Body of pancreas (tissue), 4 donors: ENCODE measurements at places on chromosomes 11 and 22. TPM values are rescaled to one million over a fixed set of nuclear protein-coding genes. Genes with fewer than 3 reads are reported as not detected.
A peak's percentile ranks its signal among the peaks of the same experiment; 100 is the strongest.

DNA sequence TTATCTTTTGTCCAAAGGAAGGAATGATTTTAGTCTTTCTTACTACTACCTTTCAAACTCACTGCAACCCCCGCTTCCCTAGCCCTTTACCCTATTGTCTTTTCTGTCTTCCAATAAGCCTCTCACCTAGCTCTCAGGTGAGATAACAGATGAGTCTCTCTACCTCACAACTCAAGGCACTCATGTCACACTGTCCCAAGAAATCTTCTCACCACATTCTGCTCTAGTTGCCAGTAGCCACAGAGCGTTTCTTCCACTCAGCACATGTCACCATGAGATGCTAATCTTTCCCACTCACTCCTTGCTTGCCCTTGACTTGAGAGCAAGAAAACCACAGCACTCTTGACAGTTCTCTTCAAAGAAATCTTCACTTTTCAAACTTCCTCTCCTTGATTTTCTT is 32.7 kb upstream of the TMEM41B start:
- no peak for DNase-seq
- H3K27ac ChIP-seq: no peak overlapping the region

The LRP5 gene
- total RNA-seq: 43.3 TPM

The RAB36 gene
- 1.3 TPM for total RNA-seq

DNA sequence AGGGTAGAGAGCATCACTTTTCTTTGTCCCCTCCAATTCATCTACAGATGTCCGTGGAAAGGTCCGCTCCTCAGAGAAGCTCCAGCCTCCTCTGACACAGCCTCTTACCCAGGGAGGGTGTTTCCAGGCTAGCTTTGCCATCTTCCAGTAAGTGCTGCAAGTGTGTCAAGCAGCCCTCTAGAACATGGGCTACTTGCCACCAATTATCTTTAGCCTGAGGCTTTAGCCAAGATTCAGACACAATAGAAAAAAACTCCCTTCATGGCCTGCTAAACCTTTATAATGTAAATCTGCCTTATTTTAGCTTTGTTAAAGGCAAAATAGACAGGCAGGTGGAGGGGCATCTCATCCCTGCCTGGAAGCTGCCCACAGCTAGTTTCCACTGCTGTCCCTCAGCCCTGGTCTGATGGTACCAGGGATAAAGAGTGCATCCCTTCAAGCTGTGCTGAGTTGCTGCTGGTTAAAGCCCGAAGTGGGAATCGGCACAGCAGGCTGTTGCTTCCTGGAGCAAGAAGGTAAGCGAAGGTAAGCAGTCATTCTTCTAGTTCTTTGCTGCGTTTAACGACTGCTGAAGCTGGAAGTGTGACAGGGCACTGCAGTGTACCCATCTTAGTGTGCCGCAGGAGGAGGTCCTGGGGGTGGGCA is 190.1 kb upstream of the E2F8 start:
- H3K27ac ChIP-seq: no peak overlapping the region
- no peaks in the 10 kb centered on the region for H3K36me3 ChIP-seq
- peaks cover 31% of the 10 kb centered on the region for H3K4me1 ChIP-seq
- H3K4me3 ChIP-seq: no peak overlapping the region

DNA sequence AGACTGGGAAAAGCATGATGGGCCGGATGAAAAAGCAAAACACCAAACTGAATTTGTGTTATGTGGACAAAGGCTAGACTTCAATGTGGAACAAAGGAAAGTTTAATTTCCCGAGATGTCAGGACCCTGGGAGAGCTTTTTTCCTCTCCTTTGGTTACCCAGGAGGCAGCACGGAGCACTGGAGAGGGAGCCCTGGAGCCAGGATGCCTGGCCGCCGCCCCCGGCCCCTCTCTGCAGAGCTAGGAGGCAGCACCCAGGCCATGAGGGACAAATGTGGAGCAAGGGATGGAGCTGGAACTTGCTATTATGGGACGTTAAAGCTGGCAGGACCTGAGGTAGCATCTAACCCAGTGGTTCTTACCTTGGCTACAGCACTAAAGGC is 108.9 kb downstream of the MORC2 start:
- no peaks in the 10 kb centered on the region for H3K36me3 ChIP-seq
- no peak for DNase-seq
- no peaks in the 10 kb centered on the region for H3K4me1 ChIP-seq
- no peak overlapping the region for H3K27ac ChIP-seq

DNA sequence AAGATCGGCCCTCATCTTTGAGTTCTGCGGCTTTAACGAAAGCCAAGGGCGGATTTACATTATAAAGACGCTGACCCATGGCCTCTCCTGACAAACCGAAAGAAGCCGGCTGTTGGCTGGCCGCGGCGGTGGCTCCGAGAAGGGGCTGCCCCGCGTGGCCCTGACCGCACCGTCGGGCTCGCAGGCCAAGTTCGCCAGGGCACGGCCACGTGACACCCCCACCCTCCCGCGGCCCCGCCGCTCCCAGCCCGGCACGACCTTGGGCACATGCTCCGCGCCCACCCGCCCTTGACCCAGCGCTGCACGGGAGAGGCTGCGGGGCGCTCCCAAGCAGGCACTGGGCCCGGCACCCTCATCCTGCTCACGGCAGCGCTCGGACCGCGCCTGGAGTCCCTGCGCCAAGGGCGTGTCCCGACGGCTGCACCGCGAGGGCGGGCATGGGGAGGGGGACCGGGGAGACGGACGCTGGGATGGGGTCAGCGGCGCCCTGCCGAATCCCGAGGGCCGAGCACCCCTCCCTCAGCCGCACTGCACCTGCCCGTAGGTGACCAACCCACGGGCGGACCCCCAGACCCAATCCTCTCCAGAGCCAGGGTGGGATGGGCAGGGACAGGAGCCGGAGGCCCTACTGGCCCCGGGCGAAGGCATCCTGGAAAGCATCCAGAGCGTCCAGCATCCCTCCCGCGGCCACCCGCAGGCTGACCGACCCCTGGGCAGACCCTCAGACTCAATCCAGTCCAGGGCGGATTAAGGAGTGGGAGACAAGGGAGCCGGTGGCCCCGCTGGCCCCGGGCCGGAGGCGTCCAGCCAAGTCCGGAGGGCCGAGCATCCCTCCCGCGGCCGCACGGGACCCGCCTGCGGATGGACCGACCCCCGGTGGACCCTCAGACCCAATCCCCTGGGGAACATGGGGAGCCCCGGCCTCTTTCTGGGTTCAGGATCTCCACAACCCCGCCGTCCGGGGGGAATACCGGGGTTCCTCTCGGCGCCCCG is 759 bp downstream of the CPT1A start:
- H3K4me3 ChIP-seq: peak overlapping the region; percentile 5
- no peaks in the 10 kb centered on the region for H3K36me3 ChIP-seq
- peak; percentile 62 for DNase-seq
- H3K4me1 ChIP-seq: peaks cover 69% of the 10 kb centered on the region
- no peaks in the 10 kb centered on the region for H3K27me3 ChIP-seq

- no peak for DNase-seq
- H3K4me3 ChIP-seq: no peak overlapping the region
- no peak overlapping the region for H3K27ac ChIP-seq
- peaks cover 11% of the 10 kb centered on the region for H3K4me1 ChIP-seq
- peaks cover 47% of the 10 kb centered on the region for H3K36me3 ChIP-seq
Measured at GRCh38 chr22:24087071-24087795, 76.1 kb downstream of the CABIN1 start.

DNA sequence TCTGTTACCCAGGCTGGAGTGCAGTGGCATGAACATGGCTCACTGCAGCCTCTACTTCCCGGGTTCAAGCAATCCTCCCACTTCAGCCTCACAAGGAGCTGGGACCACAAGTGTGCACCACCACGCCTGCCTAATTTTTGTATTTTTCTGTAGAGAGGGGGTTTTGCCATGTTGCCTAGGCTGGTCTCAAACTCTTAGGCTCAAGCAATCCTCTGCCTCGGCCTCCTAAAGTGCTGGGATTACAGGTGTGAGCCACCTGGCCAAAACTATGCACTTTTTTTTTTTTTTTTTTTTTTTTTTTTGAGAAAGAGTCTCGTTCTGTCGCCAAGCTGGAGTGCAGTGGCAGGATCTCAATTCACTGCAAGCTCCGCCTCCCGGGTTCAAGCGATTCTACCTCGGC is 12.4 kb upstream of the CLDN5 start:
- no peak overlapping the region for H3K27ac ChIP-seq
- H3K27me3 ChIP-seq: no peaks in the 10 kb centered on the region
- no peaks in the 10 kb centered on the region for H3K4me1 ChIP-seq
- DNase-seq: no peak

The MUC2 gene
- not detected for total RNA-seq

- no peaks in the 10 kb centered on the region for H3K36me3 ChIP-seq
- no peak overlapping the region for H3K4me3 ChIP-seq
- H3K4me1 ChIP-seq: no peaks in the 10 kb centered on the region
- no peak overlapping the region for H3K27ac ChIP-seq
Measured at GRCh38 chr11:22304337-22304961, 33.7 kb upstream of the SLC17A6 start.

- no peaks in the 10 kb centered on the region for H3K27me3 ChIP-seq
- H3K4me3 ChIP-seq: no peak overlapping the region
- no peak overlapping the region for H3K27ac ChIP-seq
- H3K4me1 ChIP-seq: peaks cover 17% of the 10 kb centered on the region
- no peaks in the 10 kb centered on the region for H3K36me3 ChIP-seq
Measured at GRCh38 chr11:76135491-76135890, 70.8 kb downstream of the WNT11 start.

DNA sequence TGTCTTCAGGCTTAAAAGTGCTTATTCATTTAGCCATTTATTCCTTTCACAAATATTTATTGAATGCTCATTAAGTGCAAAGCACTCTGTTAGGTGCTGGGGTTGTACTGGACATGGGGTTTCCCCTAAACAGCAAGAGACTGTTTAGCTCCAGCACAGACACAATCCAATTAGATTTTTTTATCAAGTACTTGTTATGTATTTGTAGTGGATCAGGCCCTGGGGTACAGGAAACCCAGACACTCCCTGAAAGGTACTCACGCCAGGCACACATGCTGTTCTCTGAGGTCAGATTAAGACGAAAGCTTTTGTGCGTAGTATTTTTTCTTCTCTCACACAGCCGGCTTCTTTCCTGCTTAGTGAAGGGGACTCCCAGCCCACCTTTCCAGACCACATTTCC is 218.1 kb upstream of the PLET1 start:
- H3K27me3 ChIP-seq: no peaks in the 10 kb centered on the region
- no peaks in the 10 kb centered on the region for H3K4me1 ChIP-seq
- DNase-seq: no peak

DNA sequence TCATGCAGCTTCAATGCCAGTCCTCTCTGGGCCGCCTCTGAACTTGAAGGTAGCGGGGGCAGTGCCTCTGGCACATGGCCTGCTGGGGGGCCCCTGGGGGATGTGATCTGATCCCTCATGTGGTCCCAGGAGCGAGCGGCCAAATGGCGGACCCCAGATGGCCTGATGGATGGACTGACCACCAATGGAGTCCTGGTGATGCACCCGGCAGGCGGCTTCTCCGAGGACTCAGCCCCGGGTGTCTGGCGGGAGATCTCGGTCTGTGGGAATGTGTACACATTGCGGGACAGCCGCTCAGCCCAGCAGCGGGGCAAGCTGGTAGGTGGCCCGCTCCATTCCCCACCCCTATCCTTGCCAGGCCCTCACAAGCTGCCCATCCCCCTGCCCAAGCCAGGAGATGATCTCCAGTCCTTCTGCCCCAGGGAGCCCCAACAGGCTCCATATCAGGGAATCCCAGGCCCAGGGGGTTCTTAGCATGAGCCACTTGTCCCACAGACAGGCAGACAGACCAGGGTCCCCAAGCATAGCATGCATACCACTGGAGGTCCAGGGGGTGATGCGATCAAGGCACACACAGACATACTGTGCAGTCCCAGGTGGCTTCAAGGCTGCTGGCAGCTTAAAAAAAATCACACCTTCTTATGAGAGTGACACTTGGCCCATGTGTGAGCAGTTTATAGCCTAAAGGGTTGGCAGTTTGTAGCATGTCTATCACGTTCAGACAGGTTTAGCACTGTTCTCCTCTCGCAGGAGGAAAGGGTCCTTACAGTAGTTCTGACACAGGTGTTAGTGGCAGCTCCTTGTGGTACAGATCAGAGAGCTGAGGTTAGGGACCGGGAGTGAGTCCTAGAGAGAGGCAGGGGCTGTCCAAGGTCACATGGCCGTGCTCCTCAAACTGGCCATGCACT is 6.4 kb upstream of the DPP3 start:
- no peaks in the 10 kb centered on the region for H3K36me3 ChIP-seq
- no peaks in the 10 kb centered on the region for H3K27me3 ChIP-seq
- H3K4me3 ChIP-seq: no peak overlapping the region

The NPAS4 gene
- total RNA-seq: not detected

DNA sequence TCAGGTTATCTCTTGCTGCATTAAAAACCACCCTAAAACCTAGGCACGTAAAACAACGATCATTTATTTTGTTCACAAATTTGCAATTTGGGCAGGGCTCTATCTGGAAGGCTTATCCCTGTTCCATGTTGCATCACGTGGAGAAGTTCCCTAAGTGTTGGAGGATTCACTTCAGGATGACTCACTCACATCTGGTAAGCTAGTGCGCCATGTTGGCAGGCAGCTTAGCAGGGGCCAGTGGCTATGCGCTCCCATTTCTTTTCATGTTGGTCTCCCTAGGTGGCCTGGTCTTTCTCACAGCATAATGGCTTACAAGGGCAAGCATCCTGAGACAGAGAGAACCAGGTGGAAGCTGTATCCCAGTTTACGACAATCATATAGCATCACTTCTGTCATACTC is 226.8 kb downstream of the BLID start:
- no peak for DNase-seq
- no peaks in the 10 kb centered on the region for H3K36me3 ChIP-seq
- H3K4me3 ChIP-seq: no peak overlapping the region
- no peaks in the 10 kb centered on the region for H3K27me3 ChIP-seq

- H3K36me3 ChIP-seq: no peaks in the 10 kb centered on the region
- no peak overlapping the region for H3K4me3 ChIP-seq
- DNase-seq: no peak
- no peaks in the 10 kb centered on the region for H3K27me3 ChIP-seq
- no peak overlapping the region for H3K27ac ChIP-seq
- peaks cover 24% of the 10 kb centered on the region for H3K4me1 ChIP-seq
Measured at GRCh38 chr11:35683728-35684339, 21.3 kb downstream of the TRIM44 start.

The NCF4 gene
- 6.0 TPM for total RNA-seq

The SPINDOC gene
- total RNA-seq: 3.6 TPM

DNA sequence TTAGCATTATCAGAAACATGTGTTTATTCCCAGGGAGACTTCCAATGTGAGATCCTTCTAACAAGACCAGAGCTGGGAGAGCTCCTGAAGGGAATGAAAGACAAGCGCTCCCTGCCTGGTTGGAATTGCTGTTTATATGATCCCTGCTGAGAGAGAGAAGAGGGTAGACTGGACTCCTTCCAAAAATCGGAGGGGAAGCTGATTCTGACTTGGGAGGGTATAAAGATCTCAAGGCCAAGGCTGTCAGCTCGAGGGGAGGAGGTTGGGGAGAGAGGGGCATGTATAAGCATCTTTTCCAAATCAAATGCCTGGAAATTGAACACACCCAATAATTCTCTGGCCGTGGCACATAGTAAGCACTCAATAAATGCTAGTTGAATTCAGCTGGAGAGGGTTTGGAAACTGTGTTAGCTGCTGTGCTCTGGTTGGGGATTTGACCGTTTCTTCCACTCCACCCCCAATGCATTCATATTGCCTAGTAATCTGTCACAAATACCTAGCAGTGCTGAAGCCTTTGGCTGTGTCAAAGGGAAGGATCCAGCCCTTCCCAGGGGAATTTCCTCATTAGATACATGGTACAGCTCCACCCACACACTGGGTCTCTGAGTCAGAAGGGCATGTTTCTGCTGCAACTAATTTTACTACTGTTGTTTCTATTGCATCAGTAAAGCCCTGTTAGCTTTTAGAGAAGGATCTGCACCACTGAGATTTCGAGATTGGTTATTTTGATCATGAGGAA is 61.5 kb downstream of the CACNG2 start:
- H3K27me3 ChIP-seq: no peaks in the 10 kb centered on the region
- no peaks in the 10 kb centered on the region for H3K4me1 ChIP-seq
- no peak overlapping the region for H3K4me3 ChIP-seq
- no peaks in the 10 kb centered on the region for H3K36me3 ChIP-seq
- no peak overlapping the region for H3K27ac ChIP-seq
